ENCODE measurements at places on chromosomes 2 and 18.

DNA sequence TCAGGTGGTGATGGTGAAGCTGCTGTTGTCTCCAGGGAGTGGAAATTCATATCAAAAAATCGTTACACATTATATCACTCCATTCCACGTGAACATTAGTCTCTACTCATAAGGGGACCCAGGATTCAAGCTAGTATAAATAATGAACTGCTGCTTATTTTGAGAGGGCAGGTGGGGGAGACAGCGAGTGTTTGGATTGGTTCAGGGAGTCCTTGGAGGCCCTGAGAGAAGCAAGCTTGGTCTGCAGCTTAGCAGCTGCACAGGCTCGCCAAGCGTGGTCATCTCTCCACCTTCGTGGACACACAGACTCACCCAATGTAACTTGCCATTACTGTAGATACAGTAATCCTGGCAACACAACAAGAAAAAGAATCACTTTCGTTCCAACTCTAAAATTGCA is 177.6 kb downstream of the ZNF521 start:
- no peak for DNase-seq

GRCh38 chr18:36176711-36177110 is 10.6 kb upstream of the MOCOS start:
- peak; percentile 16 for DNase-seq

DNA sequence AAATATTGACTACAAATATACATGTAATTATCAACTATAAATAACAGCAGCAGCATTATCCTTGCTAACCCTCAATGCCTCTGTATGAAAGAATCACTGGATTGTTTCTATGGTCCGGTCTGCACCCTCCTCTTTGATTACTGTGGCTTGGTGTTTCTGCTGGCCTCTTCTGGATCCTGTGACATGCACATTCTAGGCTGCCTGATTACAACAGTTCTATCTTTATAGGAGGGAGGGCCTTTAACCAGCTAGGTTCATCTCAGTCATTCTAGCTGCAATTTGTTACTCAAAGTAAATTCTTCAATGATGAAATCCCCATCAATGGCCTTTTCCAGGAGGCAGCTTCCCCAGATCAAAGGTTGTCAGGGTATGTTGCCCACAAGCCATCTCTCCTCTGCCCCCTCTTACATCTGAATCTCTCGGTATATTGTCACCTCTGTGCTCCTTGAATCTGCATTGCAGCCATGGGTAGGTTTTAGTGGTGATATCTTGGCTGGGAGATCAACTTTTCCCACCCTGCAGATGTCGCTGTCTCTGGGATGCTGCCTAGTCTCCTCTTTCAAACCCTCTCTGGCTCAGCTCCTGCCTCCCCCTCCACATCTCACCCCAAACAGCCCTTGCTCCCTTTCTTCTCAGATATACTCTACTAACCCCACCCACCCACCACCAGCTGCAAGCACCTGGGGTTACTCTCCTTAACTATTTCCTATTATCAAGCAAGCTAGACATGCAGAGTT is 106.2 kb upstream of the BZW1 start:
- DNase-seq = no peak

DNA sequence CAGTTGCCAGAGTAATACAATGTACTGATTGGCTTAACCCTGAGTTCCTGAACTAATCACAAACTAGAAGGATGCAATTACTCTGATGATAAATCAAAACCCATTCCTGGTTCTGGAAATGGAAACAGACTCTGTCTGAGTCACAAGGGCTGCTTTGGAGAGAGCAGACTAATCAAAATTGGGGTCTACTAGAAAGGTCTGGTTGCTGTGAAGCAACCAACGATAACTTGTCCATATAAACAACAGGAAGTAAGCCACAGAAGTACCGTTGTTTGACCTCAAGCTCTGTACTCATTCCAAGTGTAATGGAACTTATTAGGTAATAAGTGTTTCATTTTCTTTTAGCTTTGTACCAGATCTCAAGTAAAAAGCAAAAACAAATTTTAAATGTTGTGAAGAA is 49.7 kb downstream of the RASGRP3 start:
- peak; percentile 25 for DNase-seq

DNA sequence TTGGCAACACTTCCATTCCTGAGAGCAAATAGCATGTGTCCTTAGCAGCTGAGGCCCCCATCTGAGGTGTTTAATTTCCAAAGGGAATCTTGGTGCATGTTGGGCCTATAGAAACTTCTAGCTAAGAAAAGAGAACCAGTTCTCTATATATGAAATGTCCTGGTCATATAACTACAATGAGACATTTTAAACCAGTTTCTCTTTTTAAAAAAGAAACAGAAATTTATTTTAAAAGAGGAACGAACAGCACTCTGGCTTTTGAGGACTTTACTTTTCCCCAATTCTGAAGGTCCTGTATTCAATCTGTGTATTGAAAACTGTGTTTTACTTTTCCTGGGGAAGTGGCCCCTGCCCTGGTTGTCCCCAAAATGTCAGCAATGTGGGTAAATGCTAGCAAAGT is 309.5 kb upstream of the STON1 start:
- no peak for DNase-seq

DNA sequence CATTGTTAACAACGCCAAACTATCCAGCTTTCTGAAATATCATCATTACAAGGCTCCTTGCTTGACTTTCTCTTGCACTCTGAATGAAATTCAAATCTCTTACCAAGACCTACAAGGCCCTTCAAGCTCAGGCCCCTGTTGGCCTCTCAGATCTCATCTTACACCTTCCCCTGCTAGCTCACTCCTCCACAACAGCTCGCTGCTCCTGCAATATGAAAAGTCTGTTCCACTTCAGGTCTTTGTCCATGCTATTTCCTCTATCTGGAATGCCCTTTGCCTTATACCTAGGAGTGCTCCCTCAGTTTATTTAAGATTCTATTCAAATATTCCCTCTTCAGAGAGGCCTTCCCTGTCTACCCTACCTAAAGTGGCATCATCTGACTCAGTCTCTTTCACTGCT is 91.7 kb downstream of the SESTD1 start:
- DNase-seq = no peak

DNA sequence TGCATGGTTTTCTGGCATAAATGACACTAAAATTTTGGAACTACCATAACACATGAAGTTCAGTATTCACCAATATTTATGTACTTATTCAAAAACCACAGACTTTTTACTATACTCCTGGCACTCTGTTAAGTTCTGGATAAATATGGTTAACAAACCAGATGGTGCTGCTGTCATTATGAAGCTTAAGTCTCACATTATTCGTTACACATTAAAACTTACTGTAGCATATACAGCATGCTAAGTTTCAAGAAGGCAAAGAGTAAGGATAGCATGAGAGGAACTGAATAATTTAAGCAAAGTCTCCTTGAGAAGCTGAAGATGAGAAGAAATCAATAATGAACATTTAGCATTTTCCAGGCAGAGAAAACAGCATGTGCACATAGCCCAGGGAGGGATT is 929.5 kb downstream of the NRXN1 start:
- no peak for DNase-seq

- no peak for DNase-seq
These were observed 347.5 kb upstream of the CELF4 start for GRCh38 chr18:37913051-37913450.

- DNase-seq = no peak
These were observed 143.9 kb downstream of the CAPN13 start for GRCh38 chr2:30663321-30663720.

- DNase-seq = no peak
These were observed 88.8 kb downstream of the MAP3K20 start for GRCh38 chr2:173164396-173164795.

DNA sequence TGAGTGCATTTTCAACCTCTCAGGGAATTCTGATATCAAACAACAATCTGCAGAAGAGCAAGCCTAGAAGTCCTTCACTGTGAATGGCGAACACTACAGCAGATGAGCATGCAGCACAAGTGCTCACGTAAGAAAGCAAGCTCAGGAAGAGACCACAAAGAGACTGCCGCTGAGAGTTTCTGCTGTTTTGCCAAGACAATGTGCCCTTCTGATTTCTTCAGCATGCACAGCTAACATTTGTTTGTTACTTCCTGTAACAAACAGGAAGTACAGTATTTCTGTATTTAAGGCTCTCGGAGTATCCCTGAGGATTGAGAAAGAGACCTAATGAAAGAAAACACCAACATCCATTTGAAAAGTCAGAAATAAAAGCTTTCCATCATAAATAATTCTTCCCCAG is 45.9 kb downstream of the MBOAT2 start:
- no peak for DNase-seq

DNA sequence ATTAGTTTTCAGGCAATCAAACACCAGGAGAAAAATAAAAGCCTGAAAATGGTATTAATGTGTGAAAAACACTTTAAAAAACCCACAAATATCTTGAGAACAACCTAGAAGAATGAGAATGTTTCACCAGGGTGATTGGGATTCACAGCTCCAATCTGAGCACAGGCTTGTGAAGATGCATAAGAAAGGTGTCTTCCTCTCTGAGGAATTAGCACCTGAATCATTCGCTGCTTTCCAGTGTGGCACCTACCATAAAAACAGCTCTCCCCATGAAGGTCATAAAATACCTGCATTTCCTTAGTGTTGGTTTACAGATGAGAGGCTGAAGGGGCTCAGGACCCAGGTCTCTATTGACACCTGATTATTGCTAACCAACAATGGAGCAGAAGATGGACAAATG is 499.7 kb upstream of the KLHL29 start:
- no peak for DNase-seq

- DNase-seq = no peak
These were observed 28.4 kb downstream of the NRXN1 start for GRCh38 chr2:51003345-51004192.

- DNase-seq = no peak
These were observed 277.0 kb downstream of the ZNF521 start for GRCh38 chr18:25074925-25075324.

GRCh38 chr2:61492476-61492875 is 21.6 kb upstream of the USP34 start:
- no peak for DNase-seq

GRCh38 chr2:121532894-121533293 is 2.2 kb downstream of the RNU4ATAC start:
- DNase-seq = no peak

DNA sequence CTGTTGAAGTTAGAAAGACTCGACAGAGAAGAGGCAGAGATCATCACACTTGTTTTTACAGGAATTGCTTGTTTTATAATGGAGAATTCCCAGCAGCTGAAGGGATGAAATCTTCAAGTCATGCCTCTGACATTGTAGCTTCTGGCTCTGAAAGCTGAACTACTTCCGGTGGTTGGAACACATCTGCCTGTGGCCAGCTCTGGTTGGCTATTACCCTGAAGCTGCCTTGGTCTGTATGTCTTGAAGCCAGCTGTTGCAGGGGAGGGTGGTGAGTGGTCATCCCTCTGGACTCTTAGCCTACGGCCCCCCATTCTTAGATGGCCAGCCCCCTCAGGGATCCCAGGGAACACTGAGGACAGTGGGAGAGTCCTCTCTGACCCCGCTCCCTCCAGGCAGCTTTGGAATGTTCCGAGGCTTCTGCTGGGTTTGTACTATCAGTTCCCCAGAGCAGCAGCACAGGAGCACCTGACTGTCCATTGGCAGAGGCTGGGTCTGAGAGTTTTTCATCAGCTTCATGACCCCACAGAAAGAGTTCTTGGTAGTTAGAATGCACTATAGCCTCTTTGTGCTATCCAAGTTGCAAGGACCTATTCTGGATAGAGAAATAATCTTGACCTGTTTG is 87.4 kb upstream of the CAPN13 start:
- no peak for DNase-seq

DNA sequence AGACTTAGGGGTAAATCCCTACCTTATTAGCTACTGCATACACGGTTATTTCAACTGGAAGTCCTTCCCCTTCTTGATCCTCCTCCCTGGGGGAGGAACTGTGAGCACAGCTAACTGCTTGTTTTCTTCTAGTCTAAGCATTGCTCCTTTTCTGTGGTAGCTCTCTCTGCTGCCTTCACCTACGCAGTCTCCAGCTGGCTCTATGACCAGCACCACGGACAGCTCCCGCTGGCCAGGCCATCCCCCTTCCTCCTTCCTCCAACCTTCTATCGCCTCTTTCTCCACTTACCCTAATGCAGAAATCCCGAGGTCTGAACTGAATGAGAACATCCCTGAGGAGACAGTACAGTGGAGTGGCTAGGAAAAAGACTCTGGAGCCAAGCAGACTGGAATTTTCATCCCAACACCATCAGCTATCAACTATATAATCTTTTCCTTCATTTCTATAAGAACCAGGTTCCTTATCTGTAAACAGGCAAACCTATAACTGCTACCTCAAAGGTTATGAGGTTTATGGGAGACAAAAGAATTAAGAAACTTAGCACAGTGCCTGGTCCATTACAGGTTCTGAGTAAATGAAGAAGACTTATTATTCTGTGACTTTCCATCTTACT is 4.7 kb upstream of the CFAP65 start:
- no peak for DNase-seq

GRCh38 chr2:98469862-98470544 is 25.3 kb downstream of the INPP4A start:
- DNase-seq = no peak

GRCh38 chr2:223635080-223635479 is 32.9 kb upstream of the SCG2 start:
- no peak for DNase-seq

GRCh38 chr2:101812226-101812625 is 114.7 kb downstream of the MAP4K4 start:
- no peak for DNase-seq

DNA sequence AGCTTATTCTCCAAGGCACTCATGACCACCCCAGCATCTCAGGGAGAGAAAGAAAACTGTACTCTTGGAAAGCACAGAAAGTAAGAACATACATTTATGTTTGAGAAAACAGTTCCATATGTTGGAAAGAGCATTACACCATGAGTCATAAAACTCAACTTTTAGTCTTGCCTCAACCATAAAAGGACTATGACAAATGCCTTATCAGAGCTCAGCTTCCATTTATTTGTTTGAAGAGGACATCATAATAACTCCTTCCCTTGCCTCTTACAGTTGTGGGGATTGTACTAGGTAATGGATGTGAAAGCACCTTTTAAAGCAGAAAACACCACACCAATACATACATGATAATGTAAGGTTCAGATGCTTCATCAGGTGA is 370.8 kb downstream of the LNPK start:
- no peak for DNase-seq

- no peak for DNase-seq
These were observed 52.3 kb downstream of the PARD6G start for GRCh38 chr18:80194874-80195570.

GRCh38 chr2:230244211-230244610 is 18.7 kb downstream of the SP140 start:
- DNase-seq = no peak

DNA sequence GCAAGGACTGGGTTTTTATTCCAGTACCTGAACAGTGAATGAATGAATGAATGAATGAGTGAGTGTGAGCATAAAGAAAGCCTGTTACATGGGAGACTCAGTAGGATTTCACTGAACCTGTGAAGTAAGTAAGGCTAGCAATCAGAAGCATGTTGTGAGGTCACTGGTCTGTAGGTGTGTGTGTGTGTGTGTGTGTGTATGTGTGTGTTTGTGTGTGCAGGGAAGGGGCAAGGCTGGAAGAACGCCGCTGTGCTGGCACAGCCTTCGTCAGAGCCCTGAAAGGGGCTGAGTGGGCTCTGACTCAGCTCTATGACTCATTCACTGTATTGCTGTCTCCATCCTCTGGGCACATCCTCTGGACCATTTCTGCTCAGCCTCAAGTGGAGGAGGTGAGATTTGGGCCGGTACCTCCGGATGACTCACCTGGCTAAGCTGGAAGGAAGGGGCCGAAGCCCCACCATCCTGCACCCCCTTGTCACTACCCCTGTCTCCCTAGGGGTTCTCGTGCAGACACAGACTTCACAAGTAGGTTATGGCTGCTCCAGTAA is 51.4 kb upstream of the MRPL33 start:
- peak; percentile 82 for DNase-seq
